Fibroblast of lung (primary cell): ENCODE measurements at places on chromosomes 7 and 10. TPM values are rescaled to one million over a fixed set of nuclear protein-coding genes. Genes with fewer than 3 reads are reported as not detected.

The PRF1 gene
- total RNA-seq, result not detected in 2 replicates

The LAMB4 gene
- total RNA-seq, result under 0.01 and 0.17 TPM in 2 replicates

The TDRD1 gene
- total RNA-seq, result 0.26 TPM in 1 of 2 replicates, not detected in the other

The RNLS gene
- total RNA-seq, result 11.3 and 16.5 TPM in 2 replicates

The DHX32 gene
- total RNA-seq, result 33.7 and 36.0 TPM in 2 replicates

The SEC31B gene
- total RNA-seq, result 2.3 and 3.0 TPM in 2 replicates

The LSM8 gene
- total RNA-seq, result 36.8 and 39.5 TPM in 2 replicates

The NPSR1 gene
- total RNA-seq, result not detected in 2 replicates

The ZPBP gene
- not detected in 2 replicates for total RNA-seq

The BTBD16 gene
- total RNA-seq, result not detected in 2 replicates

The ASIC3 gene
- under 0.01 and 0.17 TPM in 2 replicates for total RNA-seq

The GIMAP8 gene
- total RNA-seq, result under 0.01 TPM in 2 replicates

The DYNC1I1 gene
- under 0.01 and 0.17 TPM in 2 replicates for total RNA-seq

The NAT16 gene
- total RNA-seq, result not detected in 2 replicates

The CFAP43 gene
- total RNA-seq, result under 0.01 and 0.26 TPM in 2 replicates

The FOXP2 gene
- total RNA-seq, result 4.9 and 8.4 TPM in 2 replicates

The TUBB8 gene
- total RNA-seq, result not detected in 2 replicates

The NKX6-2 gene
- total RNA-seq, result not detected in 2 replicates

The NRP1 gene
- total RNA-seq, result 362 and 373 TPM in 2 replicates

The LRRC18 gene
- under 0.01 and 0.66 TPM in 2 replicates for total RNA-seq

The PDLIM1 gene
- 12.1 and 24.3 TPM in 2 replicates for total RNA-seq

The DGKI gene
- total RNA-seq, result 1.3 and 2.1 TPM in 2 replicates

The LIPA gene
- 47.8 and 72.3 TPM in 2 replicates for total RNA-seq

The GPC2 gene
- total RNA-seq, result 1.8 and 2.3 TPM in 2 replicates

The PVRIG gene
- not detected in 2 replicates for total RNA-seq

The SNX13 gene
- 37.5 and 42.9 TPM in 2 replicates for total RNA-seq

The HOXA6 gene
- total RNA-seq, result 3.6 and 4.4 TPM in 2 replicates

The KIFBP gene
- 25.9 and 29.7 TPM in 2 replicates for total RNA-seq

The ZP3 gene
- total RNA-seq, result 2.6 TPM in 2 replicates

The OR13A1 gene
- total RNA-seq, result not detected in 2 replicates

The OR9A2 gene
- not detected in 2 replicates for total RNA-seq

The RNF32 gene
- total RNA-seq, result 2.6 and 2.8 TPM in 2 replicates

The MRM2 gene
- 14.9 and 15.9 TPM in 2 replicates for total RNA-seq

The FAM131B gene
- 3.8 and 4.4 TPM in 2 replicates for total RNA-seq

The IKZF1 gene
- total RNA-seq, result under 0.01 TPM in 1 of 2 replicates, not detected in the other

The IGF2BP3 gene
- total RNA-seq, result 1.5 and 4.3 TPM in 2 replicates

The CALML5 gene
- not detected in 2 replicates for total RNA-seq

The GLI3 gene
- total RNA-seq, result 6.2 and 6.4 TPM in 2 replicates

The C10orf143 gene
- 0.51 and 2.0 TPM in 2 replicates for total RNA-seq

The CLDN3 gene
- not detected in 2 replicates for total RNA-seq

The CYP3A7 gene
- total RNA-seq, result 23.9 and 37.8 TPM in 2 replicates

The TUBAL3 gene
- total RNA-seq, result not detected in 2 replicates

The FGL2 gene
- total RNA-seq, result 6.2 and 97.6 TPM in 2 replicates

The FGFBP3 gene
- total RNA-seq, result 0.26 and 0.50 TPM in 2 replicates

The PTPN20 gene
- total RNA-seq, result 0.33 and 1.5 TPM in 2 replicates

The MRPS33 gene
- 30.6 and 40.1 TPM in 2 replicates for total RNA-seq

The MBL2 gene
- not detected in 2 replicates for total RNA-seq

The IGFBP1 gene
- total RNA-seq, result not detected in 2 replicates

The PANK1 gene
- total RNA-seq, result 5.9 and 9.2 TPM in 2 replicates

The NPFFR1 gene
- total RNA-seq, result under 0.01 TPM in 1 of 2 replicates, not detected in the other

The PAX4 gene
- total RNA-seq, result not detected in 2 replicates

The SLC16A9 gene
- 0.26 and 0.66 TPM in 2 replicates for total RNA-seq
